NCI-H146 (cell line): ENCODE measurements at places on chromosomes 11 and 22.

DNA sequence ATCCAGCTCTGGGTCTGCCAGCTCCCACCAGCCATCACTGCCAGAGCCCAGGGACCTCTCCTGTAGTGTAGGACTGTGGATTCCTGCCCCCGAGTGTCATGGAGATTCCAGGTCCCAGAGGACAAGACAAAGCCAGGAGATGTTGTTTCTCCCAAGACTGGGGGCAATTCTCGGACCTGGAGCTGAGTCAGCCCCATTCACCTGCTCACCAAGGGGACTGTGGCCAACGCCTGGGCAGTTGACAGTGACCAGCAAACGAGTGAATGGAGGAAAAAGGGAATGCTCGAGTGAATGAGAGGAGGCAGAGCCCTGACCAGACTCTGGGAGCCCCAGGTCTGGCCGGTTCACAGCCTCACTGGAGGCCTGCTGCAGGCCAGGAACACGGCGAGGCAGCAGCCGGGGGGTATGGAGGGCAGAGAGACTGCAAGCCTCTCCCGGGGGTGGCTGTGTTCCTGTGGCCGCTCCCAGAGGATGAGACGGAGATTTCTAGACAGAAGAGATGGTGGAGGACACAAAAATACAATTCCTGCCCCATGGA, 61.3 kb upstream of the PRR5 start:
- no peak for DNase-seq

GRCh38 chr22:19285831-19286230, 5.7 kb downstream of the CLTCL1 start:
- no peak for DNase-seq

DNA sequence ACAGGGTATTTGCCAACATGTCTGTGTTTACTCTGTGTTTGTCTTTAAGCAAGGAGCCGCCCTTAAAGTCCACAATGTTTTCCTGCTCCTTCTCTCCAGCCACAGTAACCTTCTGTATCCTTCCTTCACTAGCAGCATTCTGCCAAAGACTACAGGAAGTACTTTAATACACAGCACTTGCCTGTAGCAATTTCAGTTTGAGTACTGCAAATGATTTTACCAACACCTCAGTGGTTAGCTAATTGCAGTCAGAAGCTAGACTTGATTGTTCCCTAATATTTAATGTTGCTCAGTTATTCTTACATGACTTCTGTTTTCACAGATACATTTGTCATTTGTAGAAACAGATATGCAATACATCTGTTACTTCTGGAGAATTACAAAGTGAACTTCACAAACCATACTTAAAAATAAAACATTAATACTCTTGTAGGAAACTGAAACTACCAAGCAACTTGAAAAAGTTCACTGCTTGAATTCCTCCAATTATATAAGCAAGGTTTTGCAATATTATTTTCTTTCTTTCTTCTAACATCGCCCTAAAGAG, 69.1 kb downstream of the FCHSD2 start:
- no peak for DNase-seq

- no peak for DNase-seq
These were observed 38.5 kb downstream of the NELL1 start for GRCh38 chr11:20707876-20708275.

DNA sequence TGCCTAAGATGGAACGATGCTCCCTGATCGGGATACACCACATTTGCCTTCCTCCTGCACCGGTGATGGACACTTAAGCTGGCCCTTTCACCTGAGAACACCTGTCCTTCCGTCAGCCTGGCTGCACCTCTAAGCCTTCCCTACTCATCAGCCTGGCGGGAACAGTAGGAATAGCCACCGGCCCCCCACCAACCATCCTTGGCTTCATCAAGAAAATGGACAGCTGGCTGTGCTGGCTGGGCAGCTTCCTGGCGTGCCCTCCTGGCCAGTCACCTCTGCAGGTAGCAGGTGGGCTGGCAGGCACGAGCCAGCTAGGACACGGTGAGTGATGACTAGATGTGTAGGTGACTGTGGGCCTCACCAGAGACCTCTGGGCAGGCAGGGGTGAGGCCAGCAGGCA, 142.8 kb downstream of the CTTN start:
- no peak for DNase-seq

DNA sequence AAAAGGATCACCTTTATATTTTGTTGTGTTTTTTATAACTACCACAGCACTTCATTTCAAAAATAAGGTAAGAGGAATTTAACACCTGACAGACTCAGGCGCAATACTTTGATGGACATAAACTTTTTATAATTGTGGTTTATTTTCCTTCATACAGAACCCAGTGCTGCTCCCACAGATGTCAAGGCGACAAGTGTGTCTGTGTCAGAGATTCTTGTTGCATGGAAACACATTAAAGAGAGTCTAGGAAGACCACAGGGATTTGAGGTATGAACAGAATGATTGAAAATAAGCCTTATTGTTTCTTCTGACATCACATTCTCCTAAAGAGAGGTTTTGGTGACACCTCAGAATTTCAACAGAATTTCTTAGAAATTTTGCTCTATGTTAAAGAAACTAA, 378.9 kb upstream of the ARHGAP42 start:
- no peak for DNase-seq

- no peak for DNase-seq
These were observed 6.5 kb downstream of the UPK3A start for GRCh38 chr22:45291061-45291930.

DNA sequence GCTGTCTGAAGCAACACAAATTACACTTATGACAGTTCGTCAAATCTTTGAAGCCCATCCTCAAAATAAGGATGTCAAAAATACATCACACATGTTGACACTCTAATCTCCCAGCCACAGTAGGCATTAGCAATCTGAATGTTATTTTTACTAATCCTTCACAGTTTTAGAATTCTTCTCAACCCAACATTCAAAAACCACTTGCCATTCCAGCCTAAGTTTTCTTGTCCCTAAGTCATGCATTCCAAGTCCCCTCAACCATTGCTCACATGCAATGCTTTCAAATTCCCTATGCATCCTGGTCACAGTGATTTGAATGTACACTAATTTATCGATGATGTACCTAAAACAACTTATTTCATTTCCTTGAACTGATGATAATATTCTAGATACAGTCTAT, 7.5 kb downstream of the BDNF start:
- no peak for DNase-seq

DNA sequence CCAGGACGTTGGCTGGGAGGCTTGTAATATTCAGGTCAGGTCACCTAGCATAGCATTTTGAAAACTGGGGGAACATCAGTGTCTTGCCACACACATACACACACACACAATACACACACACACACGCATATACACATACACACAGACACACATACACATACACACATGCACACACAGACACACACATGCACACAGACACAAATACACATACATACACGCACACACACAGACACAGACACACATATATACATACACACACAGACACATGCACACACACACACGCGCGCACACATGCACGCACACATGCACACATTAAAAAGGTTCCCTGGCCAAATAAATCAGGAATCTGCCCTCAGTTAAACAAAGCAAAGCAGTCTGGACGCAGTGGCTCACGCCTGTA, 12.5 kb downstream of the MYBPC3 start:
- no peak for DNase-seq

- peak; percentile 48 for DNase-seq
These were observed 682 bp downstream of the PGAP2 start for GRCh38 chr11:3808861-3809623.

DNA sequence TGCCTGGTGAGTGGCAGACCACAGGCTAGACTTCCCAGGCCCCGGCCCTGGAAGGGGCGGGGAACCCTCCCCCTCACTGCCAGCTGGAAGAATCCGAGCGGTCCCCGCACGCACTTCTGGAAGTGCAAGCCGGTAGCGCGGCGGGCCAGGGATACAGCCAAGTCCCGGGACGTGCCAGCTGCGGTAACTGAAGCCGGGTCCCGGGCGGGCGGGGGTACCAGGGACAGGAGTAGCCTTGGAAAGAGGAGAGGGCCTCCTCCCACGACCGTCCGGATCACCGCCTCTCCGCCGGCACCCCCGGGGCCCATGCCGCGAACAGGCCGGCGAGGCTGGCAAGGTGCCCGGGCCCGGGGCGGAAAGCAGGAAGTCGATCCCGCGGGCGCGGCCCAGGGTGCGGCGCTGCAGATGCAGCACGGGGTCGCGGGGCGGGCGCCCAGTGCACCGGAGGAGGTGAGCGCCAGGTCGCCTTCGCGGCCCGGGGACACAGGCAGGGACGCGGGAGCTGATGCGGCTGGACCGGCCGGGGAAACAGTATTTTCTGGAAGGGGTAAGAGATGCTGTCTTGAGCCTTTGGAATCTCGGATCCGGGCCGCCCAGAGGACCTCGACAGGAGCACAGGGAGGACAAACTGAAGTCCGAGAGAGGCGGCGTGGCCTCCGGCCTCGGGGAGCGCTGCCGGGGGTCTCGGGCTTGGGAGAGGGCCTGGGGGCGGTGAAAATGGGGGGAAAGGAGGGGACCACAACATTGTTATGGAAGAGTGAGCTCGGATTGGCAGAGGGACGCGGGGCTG, 783 bp upstream of the SLC35C1 start:
- peak; percentile 82 for DNase-seq
